ENCODE measurements at places on chromosomes 5 and 9.

DNA sequence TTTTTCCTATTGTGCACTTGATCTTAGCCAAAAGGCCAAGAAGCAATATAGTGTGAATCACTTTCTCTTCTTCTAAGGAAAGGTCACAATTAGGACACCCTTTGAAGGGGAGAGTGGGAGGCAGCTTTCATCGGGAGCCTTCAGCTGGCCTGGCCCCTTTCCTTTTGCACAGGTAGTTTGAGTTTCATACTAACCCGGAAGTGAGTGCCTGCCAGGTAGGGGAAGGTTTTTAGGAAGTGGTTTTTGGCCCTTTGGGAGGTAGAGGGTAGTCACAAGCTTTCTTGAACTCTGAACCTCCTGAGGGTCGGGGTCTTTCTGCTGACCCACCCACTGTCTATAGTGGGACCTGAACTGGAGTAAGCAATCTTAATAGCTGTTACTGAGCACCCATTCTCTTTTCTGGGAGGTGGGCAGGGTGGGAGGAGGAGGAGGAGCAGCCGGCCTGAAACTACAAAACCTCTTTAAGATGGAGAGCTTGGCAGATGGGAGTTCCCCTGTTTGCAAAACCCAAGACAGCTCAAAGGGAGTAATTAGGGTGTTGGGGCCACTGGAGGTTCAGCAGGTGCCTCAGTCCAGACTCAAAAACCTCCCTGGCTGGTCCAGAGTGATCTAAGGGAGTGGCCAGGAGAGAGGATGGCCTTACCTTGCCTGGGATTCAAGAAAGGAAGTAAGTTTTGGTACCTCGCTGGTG, 6.0 kb downstream of the LARP1 start:
- peak; percentile 47 for DNase-seq

DNA sequence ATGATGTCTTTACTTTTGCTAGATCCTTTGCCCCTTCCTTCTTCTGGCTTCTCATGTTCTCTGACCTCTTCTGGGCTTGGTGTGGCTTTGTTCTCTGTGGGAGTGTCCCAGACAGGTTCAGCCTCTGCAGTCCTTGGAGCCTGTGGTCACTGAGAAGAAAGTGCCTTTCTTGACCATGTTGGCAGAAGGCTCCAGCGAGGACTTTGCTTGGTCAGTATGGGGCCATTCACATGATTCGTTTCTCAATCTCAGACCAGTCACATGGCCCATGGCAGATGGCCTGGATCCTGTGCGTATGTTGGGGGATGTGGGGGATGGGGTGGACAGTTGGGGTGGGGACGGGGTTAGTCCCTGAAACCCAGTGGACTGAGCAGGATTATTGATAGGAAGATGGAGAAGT, 274.1 kb downstream of the ARHGAP26 start:
- no peak for DNase-seq

DNA sequence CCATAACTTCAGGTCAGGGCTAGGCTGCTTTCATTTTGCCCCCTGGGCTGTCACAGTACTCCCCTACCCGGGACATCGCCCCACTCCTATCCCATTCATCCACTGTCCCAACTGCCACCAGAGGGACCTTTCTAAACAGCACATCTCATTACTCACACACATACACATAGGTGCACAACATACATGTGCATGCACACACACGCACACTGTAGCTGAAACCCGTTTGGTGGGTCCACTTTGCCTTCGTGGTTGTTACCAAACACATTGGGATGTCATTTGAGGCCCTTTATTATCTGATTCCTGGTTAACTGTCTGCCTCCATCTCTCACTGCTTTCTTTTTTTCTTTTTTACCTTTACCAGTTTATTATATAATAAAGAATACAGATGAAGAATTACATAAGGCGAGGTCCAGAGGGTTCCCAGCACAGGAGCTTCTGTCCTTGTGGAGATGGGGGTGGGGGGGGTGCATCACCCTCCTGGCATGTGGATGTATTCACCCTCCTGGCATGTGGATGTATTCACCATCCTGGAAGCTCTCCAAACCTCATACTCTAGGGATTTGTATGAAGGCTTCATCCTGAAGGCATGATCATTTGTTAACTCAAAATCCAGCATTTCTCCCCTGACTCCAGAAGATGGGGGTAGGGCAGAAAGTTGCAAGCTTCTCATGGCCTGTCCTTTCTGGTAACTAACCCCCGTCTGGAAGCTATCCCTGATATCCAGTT, 186.0 kb downstream of the GOLPH3 start:
- no peak for DNase-seq

DNA sequence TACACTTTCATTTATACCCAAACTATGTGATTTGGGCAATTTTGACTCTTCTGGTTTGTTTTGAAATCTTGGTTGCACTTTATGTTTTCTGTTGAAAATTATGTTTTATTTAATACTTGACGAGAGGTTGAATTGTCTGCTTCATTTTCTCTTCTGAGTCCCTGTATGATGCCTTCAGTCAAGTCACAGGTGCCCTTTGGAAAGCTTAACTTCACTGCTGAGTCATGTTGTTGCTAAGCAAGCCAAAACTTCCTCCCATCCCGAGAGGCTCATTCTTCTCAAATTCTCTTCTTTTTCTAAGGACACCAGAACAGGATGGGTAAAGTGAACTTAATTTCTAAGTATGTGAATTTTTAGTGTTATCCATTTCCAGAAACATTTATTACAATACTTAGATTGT, 455.3 kb upstream of the PTGER4 start:
- DNase-seq, result peak; percentile 19

GRCh38 chr5:113574417-113574816, 60.9 kb downstream of the YTHDC2 start:
- DNase-seq, result no peak

DNA sequence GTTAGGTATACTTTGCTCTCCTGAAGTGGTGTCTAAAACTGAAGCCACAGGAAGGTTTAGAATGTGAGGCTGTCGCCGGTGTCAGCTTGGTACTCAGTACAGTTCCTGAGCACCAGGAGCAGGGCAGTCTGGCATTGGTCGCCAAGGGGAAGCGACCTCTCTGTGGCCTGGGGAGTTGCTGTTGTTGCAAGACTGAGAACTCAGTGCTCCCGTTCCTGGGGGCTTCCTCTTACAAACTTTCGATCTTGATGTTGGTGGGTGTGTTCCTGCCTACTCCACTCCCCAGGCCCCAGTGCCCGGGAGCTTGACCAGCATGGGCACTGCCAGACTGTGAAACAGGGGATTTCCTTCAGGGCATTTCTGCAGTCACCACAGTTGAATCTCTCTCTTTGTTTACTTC, 52.4 kb upstream of the PPARGC1B start:
- DNase-seq, result no peak

- no peak for DNase-seq
Measured at GRCh38 chr9:121486043-121486442, 13.6 kb downstream of the GGTA1 start.

GRCh38 chr5:172870715-172871461, 36.8 kb downstream of the ERGIC1 start:
- peak; percentile 12 for DNase-seq

DNA sequence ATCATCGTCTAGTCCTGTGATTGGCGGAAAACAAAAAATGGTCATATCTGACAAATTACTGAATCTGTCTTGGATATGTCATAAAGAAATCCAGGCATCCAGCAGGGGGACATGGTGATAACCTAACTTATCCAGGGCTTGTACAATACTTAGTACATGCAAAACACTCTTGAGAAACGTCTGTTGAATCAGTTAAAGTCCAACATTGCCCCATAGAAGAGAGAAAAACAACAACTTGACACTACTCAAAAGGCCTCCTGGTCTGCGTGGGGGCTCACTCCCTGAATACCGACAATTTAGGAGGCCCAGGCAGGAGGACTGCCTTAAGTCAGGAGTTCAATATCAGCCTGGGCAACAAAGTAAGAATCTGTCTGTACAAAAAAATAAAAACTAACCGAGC, 217.5 kb downstream of the DCP2 start:
- DNase-seq, result no peak

- DNase-seq, result no peak
Measured at GRCh38 chr5:41747301-41747700, 122.9 kb downstream of the OXCT1 start.

DNA sequence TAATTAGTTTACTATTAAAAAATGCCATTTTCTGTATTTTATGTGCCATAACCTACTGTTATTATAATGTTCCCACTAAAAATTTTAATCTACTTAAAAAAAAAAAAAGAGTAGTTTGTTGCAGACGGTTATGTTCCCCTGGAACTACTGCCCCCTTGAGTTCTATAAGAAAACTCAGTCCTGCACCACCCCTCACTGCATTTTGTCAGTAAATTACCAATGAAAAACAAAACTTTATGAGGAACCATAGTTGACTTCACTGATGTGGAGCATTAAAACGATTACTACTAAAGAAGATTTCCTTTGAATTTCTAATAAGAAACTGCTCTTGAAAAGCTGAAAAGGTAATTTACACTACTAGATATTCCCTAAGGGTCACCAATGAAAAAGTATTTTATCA, 288.7 kb downstream of the FBXL17 start:
- no peak for DNase-seq

GRCh38 chr9:32991897-32992594, 9.4 kb downstream of the APTX start:
- DNase-seq, result no peak

DNA sequence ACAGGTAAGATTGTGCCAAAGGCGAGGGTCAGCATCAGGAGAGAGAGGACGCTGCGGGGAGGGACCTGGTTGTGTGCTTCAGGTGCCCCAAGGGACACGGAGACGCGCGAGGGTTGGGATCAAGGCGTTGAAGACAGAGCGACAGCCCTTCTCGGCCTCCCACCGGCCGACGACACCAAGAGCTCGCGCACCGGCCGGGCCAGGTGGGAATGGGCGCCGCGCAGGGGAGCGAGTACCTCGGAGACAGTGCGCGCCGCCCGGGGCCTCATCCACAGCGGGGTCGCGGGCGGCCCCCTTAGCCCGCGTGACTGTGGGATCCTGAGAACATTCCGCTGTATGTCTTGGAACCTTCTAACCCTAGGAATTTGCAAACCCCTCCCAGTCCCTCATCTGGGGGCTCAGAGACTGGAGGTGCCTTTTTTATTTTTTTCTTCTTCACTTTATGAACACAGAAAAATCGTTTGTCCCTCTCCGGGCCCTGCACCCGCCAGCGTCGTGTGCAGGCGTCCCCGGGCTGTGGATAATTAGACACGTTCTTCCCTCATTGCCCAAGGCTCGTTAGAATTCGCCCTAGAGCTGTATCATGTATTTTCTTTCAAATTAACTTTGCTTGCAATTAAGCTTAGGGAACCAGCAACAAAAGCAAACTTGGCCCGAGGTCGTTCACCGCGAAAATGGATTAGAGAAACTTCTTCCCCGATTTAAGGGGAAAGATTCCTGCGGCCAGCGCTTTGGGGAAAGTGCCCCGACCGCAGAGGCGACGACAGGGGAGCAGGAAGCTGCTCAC, 4.8 kb downstream of the FOXE1 start:
- DNase-seq, result peak; percentile 22

GRCh38 chr5:112119969-112120368, 299.1 kb downstream of the EPB41L4A start:
- no peak for DNase-seq

- no peak for DNase-seq
Measured at GRCh38 chr5:83034528-83035207, 42.5 kb downstream of the TMEM167A start.

- no peak for DNase-seq
Measured at GRCh38 chr9:126361810-126362238, 35.2 kb downstream of the MVB12B start.

DNA sequence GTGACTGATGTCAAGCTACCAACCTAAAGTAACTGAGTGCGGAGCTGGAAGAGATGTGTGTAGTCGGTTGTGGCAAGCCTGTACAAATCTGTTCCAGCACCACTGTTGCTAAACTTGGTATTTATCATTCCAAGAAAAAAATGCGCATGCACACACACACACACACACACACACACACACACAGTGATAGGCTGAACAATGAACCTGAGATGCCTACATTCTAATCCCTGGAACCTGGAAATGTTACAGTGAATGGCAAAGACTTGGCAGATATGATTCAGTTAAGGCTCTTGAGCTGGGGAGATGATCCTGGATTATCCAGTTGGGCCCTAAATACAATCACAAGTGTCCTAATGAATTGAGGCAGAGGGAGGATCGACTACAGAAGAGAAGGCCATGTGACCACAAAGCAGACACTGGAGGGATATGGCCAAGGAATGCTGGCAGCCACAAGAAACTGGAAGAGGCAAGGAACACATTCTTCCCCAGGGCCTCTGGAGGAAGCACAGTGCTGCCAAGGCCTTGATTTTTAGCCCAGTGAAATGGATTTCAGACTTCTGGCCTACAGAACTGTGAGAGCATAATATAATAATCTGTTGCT, 49.7 kb upstream of the LHFPL2 start:
- DNase-seq, result no peak

GRCh38 chr9:26034786-26035185, 356.5 kb upstream of the TUSC1 start:
- no peak for DNase-seq

DNA sequence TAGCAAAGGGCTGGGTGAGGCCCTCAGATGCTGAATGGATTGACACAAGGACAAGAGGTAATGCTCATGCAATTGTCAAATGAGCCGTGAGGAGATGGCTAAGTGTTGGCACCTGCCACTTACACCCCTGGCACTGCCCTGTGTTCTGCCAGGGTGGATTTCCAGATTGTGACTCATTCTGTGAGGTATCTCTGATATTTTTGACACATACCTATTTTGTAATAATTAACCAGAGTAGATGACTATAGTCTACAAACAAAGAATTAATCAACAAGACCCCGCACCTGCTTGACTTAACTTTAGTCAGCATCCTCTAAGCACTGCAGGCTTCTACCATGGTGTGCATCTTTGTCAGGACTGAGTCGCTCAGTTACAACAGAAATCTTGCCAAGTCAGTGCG, 200.8 kb downstream of the DIRAS2 start:
- no peak for DNase-seq

GRCh38 chr5:158484150-158484549, 615.6 kb downstream of the EBF1 start:
- DNase-seq, result no peak

- DNase-seq, result peak; percentile 13
Measured at GRCh38 chr9:103991698-103992097, 102.4 kb upstream of the SMC2 start.

DNA sequence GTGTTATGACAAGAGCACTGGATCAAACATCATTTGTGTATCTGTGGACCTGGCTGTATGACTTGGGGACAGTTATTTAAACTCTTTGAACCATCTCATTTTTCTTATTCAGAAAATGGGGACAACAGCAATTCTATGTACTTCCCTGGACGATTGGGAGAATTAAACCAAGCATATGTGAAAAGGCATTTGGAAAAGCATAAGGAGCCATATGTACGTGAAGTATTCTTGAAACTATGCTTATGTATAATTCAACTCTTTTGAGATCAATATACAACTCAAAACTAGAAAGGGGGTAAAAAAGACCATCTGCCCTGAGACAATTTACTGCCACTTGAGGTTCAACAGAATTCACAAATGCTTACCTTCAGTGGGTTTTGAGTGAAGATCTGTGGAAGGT, 75.5 kb downstream of the NLN start:
- no peak for DNase-seq

- DNase-seq, result no peak
Measured at GRCh38 chr5:52997424-52997823, 8.3 kb downstream of the ITGA2 start.

DNA sequence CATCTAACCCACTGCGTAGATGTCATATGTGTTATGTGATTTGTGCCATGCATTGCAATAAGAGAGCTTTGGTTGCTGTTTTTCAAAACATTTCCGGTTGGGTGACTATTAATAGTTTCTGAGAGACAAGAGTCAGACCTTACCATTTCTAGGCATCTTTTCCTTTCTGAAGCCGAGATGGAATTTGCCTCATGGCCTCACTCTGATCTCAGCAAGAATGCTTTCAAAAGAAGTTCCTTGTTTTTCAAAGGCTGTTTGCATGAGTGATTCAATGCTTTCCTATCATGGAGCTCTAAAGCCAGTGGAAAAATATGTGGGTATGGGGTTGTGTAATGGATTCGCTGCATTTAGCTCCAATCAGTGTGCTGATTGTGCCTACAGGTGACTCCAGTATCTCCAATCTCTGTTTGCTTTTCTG, 203.1 kb upstream of the PPP1R2B start:
- DNase-seq, result no peak

All from activated naive CD4-positive, alpha-beta T cell treated with anti-CD3 and anti-CD28 coated beads for 36 hours (primary cell).